ENCODE measurements at places on chromosomes 12 and 14. TPM values are rescaled to one million over a fixed set of nuclear protein-coding genes. Genes with fewer than 3 reads are reported as not detected.

GRCh38 chr14:36363704-36364103 is 43.3 kb upstream of the MBIP start:
- DNase-seq: no peak

- DNase-seq: no peak
These were observed 36.2 kb downstream of the PAPOLA start for GRCh38 chr14:96538097-96538989.

GRCh38 chr14:54335569-54336155 is 61.1 kb upstream of the CDKN3 start:
- DNase-seq: no peak

DNA sequence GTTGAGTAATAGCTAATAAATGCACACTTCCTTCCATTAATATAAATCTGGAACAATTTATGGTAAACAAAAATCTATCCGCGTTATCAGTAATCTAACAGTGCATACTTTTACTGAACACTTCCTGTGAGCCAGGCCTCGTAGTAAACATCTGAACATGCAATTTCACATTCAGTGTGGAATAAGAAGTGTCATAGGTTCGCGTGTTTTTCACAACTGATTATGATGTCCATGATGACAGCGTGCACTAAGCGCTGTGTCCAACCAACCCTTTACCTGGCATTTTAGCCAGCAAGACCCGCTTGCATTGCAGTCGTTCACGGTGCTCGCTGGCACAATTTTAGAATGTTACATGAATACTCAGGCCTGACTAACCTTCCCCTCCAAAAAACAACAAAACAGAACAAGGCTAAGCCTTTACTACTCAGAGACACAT is 2.1 kb downstream of the PNMA1 start:
- DNase-seq: no peak

GRCh38 chr14:81298122-81298521 is 77.4 kb upstream of the GTF2A1 start:
- no peak for DNase-seq

DNA sequence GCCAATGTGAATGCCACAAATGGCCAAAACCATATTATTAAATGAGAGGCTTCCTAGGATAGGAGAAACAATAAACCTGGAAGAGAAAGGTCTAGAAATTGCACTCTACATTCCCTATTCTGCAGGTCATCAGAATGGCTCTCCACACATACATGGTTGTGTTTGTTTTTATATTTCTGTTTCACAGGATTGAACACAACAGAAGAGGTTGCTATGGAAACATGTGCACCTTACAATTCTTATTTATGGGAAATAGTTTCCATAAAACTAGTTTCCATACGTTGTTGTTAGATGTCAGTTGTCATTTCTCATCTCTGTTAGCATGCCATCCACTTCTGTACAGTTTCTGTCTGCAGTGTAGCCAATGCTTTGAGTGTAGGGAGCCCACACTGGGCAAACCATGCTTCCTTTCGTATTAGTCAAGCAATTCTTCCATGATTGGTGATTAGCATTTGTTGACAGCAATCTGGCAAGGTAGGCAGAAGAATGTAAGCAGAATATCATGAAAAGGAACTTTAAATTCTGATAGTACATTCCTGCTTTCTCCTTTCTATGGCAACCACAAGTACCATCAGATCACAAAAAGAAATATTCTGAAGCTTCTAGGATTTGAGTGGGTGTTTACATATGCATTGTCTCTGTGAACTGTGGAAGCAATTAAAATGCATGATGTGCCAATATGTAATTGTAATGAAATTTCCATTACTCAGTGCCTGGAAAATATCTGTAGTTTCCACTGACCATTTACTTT is 141.6 kb upstream of the AVPR1A start:
- no peak for DNase-seq

GRCh38 chr12:75837700-75838099 is 193.9 kb downstream of the PHLDA1 start:
- DNase-seq: no peak

GRCh38 chr14:43168371-43168925 is 1338.6 kb downstream of the FSCB start:
- no peak for DNase-seq

DNA sequence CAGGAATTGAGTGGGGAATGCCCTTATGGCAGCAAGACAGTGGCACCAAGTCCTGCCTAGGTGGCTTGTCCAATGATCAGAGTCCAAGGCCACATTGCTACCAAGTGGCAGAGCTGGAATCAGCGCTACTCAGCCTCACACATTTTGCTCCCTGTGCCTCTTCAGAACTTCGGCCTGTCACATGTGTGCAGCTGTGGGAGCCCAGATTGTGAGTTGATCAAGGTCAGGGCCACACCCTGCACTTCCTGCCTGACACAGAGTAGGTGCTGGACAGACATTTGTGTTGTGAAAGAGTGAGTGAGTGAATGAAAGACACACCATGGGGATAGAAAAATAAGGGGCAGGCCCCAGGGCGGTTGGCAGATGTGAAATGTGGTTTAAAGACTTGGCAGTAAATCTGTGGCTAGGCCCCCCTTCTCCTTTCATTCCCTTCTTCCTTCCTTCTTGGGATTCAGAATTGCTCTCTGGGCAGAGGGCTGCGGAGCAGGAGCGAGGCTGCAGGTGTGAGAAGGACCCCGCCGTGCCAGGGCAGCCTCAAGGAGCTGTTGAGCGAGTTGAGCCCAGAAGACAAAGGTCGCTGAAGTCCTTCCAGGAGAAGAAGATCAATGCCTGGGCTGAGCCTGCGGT is 83.5 kb downstream of the SLC25A47 start:
- DNase-seq: no peak

DNA sequence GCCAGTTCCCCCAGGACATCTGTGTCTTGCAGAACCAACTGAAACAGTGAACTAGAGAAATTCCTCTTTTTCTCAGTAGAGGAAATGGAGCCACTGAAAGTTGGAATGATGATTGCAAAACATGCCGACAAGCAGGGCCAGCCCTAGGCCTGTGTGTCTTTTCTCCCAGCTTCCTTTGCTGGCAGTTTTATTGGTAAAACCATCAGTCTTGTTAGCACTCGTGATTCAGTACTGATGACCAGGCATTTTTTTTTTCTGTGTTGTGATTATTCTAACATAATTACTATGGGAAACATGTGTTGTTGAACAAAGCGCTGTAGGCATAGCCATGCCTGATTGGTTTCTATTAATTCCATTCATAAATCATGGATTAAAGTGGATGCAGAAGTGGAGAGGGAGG is 620.7 kb downstream of the AACS start:
- no peak for DNase-seq

DNA sequence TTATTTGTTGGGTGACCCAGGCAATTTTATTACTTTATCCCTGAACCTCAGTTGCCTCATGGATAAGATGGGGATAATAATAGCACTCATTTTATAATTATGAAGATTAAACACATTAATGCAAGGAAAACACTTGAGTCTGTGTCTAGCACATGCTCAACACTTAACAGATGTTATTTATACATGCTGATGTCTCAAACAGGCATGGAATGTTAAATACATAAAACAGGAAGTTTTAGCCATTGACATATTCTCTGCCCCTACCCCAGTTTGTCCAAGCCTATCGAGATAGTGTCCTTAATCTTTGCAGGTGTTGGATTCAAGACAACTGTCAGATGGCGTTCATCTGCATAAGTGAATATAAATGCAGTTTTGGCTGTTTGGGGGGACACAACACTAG is 109.8 kb downstream of the SCAF11 start:
- no peak for DNase-seq

DNA sequence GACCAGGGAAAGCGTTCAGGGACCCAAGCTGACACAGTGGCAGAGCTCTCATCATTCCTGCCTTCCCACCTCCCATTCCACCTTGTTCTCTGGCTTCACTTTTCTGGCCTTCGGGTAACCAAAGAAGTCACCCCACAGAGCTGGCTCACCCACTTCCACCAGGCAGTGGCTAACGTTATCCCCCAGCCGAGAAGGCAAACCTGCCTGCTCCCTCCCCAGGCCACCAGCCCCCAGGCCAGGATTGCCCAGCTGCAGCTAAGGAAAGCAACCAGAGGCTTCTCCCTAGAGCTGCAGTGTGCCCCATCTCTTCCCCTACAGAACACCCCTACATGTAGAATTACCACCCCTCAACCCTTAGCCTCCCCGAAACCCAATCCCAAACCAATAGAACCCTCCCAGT is 22.2 kb downstream of the CCDC88C start:
- DNase-seq: no peak

GRCh38 chr14:93005838-93006237 is 82.9 kb downstream of the CHGA start:
- no peak for DNase-seq

GRCh38 chr12:104602406-104602805 is 145.7 kb downstream of the CHST11 start:
- DNase-seq: no peak

DNA sequence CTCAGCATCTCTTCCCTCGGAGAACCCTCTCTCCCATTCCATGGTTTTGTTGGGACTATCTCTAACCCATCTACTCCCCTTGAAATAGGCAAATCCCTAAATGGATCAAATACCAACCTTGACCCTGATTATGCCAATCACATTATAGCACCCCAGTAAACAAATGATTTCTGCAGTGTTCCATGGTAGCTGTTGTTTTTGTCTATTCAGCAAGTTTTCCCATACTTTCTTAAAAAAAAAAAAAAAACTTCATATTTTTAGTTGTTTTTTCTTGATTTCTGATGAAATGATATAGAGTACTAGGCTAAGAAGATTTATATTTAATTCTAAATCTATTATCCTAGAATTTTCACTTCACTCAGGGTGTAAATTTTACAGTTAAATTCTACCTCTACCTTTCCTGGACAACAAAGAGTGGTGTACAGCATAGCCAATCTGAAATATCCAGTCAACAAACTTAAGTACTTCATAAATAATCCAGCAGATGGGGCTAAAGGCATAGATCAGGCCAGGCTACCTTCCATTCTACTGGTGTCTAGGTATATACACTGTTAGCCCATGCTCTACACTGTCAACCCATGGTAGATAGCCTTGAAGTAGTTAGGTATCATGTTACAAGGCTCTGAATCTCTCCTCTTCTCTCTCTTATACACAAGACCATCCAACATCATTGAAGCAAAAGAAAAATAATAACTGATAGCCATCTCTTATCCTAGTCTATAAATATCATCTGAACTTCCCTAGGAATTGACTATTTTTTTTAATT is 82.2 kb downstream of the PLEKHG7 start:
- DNase-seq: no peak

- no peak for DNase-seq
These were observed 60.1 kb downstream of the TAOK3 start for GRCh38 chr12:118312578-118312977.

DNA sequence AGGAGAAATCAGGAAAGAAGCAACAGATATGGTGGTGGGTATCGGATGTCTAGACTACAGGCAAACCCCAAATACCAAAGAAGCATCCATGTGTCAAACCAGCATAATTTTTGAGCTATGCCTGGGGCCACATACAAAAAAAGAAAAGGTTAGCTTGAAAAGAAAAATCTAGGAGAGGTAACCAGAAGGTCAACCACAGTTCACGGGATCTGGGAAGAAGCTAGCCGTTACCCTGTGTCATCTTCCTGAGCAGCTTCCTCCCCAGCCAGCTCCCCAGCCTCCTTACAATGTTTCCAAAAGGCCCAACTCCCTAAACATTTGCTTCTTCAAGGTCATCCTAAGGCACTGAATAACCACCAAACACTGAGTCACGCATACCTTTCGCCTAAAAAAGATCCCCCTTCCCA is 3.1 kb downstream of the SINHCAF start:
- DNase-seq: no peak

DNA sequence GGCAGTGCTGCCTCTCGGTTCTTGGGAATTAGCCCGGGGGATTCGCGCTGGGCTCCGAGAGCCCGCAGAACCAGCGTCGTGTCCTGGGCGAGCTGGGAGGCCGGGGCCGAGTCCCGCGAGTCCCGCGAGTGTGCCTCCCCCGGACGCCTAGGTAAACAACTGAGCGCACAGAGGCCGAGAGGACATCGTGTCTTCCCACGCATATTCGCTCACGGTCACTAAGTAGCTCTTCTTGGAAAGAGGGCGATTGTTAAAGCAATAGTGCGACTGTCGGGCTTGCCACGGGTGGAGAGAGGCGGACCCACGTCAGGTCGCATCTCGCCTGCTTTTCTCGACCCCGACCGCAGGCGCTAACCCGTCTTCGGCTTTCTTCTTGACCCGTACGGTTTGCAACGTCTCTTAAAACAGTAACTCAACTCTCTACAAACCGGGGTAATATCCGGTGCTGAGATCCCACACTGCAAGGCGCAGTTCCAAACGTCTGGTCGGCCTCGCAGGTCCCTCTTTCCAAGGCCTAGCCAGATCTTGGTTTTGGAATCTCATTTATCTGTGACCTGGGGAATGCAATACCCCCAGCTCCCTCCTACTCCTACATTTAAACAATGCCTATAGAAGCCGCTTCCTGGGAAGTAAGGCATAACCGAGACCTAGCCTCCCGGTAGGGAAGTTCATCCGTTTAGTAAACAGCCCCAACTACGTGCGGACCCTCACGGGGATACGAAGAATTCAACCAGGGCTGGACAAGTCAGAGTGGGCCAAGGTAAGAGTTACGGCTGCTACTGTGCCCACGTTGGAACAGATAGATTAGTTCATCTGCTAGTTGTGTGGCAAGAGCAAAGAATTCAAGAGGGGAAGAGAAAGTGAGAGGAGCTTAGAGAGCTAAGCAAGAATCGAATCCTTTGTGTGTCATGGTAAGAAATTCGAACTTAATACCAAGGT is 736 bp upstream of the PHLDA1 start:
- DNase-seq: no peak

DNA sequence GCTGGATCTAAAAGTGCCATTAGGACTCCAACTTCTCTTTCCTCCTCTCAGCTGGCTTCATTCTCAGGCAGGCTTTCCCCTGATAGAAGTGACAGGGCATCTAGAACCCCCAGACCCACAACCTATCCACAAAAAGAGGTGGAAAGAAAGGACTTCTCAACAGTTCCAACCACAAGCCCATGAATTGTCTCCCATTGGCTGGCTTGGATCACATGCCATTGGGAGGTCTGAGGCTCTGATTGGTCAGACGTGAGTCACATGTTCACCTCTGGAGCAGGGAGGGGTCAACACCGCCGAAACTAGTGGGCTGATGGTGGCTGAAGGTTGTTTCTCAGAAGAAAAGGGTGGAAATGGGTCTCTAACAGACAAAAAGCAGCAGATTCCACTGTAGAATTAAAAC is 47.2 kb downstream of the DRAM1 start:
- DNase-seq: no peak

- DNase-seq: no peak
These were observed 234.5 kb downstream of the EMP1 start for GRCh38 chr12:13431041-13431440.

The OTOGL gene
- 0.62 TPM for total RNA-seq

The EGLN3 gene
- 9.7 TPM for total RNA-seq

The RASSF8 gene
- 22.5 TPM for total RNA-seq

The MSI1 gene
- 7.5 TPM for total RNA-seq

The CLEC9A gene
- not detected for total RNA-seq

The PZP gene
- total RNA-seq: not detected

The CNTN1 gene
- 385 TPM for total RNA-seq

The APOF gene
- not detected for total RNA-seq

The DCD gene
- total RNA-seq: not detected

The RNASE1 gene
- 9.2 TPM for total RNA-seq

The PMCH gene
- not detected for total RNA-seq

Measured in occipital lobe (tissue), 3 donors.